Right hindlimb (tissue), 1 donor: ENCODE measurements at places on chromosomes 4 and X.

GRCh38 chr4:159374749-159375530 is 272.1 kb downstream of the RAPGEF2 start:
- no peak for DNase-seq

- peak; percentile 87 for DNase-seq
Observed at GRCh38 chr4:81565142-81565870, 93.6 kb upstream of the RASGEF1B start.

DNA sequence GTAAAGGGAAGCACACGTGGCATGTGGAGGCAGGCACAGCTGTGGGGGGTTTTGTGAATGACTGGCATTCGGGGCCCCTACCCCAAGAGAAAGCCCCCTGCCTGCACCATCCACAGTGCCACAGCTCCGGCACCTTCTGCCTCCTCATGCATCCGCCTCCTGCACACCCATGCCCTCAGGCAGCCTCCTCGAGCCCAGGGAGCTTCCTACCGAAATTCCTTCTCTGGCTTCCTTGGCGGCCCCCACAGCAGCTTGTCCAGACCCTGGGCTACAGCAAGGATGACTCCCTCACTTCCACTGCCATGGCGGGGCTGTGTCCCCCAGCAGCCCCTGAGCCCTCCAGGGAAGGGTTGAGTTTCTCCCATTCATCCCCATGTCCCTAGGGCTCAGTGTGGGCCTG is 99.9 kb downstream of the WFS1 start:
- DNase-seq: no peak

DNA sequence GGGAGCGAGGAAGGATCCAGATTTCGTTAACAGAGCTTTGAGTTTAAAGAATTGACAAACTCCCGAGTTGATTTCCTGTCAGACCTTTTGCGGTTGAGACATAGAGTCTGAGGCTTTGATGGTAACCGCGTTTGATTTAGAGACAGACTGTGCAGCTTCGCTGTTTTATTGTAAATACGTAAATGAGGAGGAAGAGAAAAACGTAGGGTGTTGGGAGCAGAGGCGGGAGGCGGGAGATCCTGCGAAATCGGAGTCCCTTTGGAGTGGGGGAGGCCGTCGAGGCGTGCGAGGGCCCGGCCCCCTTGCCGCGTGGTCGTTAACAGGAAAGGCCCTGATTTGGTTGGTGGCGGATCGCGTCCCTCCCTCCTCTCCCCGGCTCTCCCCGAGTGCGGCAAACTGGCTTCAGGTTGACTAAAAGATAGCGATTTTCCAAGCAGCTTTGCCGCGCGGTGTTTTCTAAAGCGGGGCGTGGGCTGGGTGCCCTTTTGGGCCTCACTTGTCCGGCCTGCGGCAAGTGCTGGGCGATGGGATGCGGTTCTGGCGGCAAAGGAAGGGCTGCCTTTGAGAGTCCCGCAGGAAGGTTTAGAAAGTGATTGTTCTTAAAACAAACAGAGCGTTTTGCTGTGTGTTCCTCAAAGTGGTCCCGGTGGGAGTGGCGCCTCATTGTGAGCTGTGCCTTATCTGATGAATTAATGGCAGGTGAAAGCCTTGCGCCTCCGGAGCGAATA is 857 bp downstream of the SCML1 start:
- DNase-seq: peak; percentile 62

GRCh38 chr4:39539089-39539611 is 11.9 kb upstream of the UGDH start:
- no peak for DNase-seq
